Urinary bladder (tissue), 4 donors: ENCODE measurements at places on chromosomes 12 and 14. TPM values are rescaled to one million over a fixed set of nuclear protein-coding genes. Genes with fewer than 3 reads are reported as not detected.

BCL11B gene
- 0.27 TPM for polyA plus RNA-seq

COX8C gene
- 0.23 TPM for polyA plus RNA-seq

ASCL1 gene
- polyA plus RNA-seq: 0.04 TPM

NID2 gene
- polyA plus RNA-seq: 12.5 TPM

BIN2 gene
- polyA plus RNA-seq: 3.4 TPM

TMEM253 gene
- polyA plus RNA-seq: 0.42 TPM

CRIP2 gene
- polyA plus RNA-seq: 245 TPM

EID3 gene
- 2.2 TPM for polyA plus RNA-seq

HNF1A gene
- 0.18 TPM for polyA plus RNA-seq

IFNG-AS1 gene
- not detected for polyA plus RNA-seq

ITPR2 gene
- polyA plus RNA-seq: 5.6 TPM

A2ML1 gene
- 0.11 TPM for polyA plus RNA-seq

LRFN5 gene
- polyA plus RNA-seq: 12.7 TPM

PDE3A gene
- polyA plus RNA-seq: 3.8 TPM

TAS2R42 gene
- polyA plus RNA-seq: not detected

CELA1 gene
- not detected for polyA plus RNA-seq

AICDA gene
- 0.14 TPM for polyA plus RNA-seq

SLC24A4 gene
- 0.18 TPM for polyA plus RNA-seq

APOF gene
- 0.13 TPM for polyA plus RNA-seq

LTBR gene
- 126 TPM for polyA plus RNA-seq

NYNRIN gene
- 13.5 TPM for polyA plus RNA-seq

PTPRQ gene
- polyA plus RNA-seq: 2.2 TPM

DEGS2 gene
- polyA plus RNA-seq: 6.2 TPM

MYG1 gene
- 66.3 TPM for polyA plus RNA-seq

SDR9C7 gene
- polyA plus RNA-seq: 0.16 TPM

PCED1B gene
- 4.6 TPM for polyA plus RNA-seq

SLC5A8 gene
- not detected for polyA plus RNA-seq

PPP1R36 gene
- 0.57 TPM for polyA plus RNA-seq

DAAM1 gene
- 24.2 TPM for polyA plus RNA-seq
